ENCODE measurements at places on chromosomes 2 and 18. TPM values are rescaled to one million over a fixed set of nuclear protein-coding genes. Genes with fewer than 3 reads are reported as not detected.

- no peak for DNase-seq
Measured at GRCh38 chr2:114160263-114160981, 270.5 kb downstream of the ACTR3 start.

DNA sequence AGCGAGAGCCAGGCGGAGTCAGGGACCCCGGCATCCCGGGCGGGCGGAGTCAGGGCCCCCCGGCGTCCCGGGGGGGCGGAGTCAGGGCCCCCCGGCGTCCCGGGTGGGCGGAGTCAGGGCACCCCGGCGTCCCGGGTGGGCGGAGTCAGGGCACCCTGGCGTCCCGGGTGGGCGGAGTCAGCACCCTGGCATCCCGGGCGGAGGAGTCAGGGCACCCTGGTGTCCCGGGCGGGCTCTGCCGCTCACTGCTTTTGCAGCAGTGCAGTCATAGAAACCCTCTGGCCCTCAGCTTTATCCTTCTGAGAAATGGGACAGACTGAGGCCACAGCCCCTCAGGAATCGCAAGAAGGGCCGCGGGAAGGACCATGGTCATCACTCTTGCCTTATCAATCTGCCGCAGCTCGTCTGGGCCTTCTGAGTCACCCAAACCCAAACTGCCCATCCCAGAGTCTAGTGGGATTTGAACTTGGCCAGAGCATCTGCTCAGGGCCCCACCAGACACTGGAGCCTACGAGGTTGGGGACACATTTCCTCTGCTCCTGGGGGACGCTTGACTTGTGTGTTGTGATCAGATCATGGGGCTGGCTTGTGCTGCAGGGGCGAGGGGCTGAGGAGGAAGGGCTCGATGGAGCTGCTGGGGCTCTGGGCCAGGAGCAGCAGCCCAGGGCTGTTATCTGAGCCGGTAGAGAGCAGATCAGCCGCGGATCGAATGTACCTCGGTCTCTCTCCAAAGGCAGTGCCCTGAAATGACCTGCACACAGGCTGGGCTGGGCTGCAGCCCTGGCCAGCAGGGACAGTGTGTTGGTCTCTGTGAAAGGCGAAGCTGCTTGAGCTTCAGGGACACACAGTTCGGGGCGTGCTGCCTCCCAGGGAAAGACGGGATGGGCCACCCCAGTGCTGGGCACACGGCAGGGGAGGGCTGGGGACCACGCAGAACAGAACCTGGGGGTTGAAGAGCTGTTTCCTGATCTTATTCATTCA, 290.1 kb upstream of the HDAC4 start:
- no peak for DNase-seq

GRCh38 chr2:58633613-58634365, 392.7 kb upstream of the FANCL start:
- peak; percentile 84 for DNase-seq

DNA sequence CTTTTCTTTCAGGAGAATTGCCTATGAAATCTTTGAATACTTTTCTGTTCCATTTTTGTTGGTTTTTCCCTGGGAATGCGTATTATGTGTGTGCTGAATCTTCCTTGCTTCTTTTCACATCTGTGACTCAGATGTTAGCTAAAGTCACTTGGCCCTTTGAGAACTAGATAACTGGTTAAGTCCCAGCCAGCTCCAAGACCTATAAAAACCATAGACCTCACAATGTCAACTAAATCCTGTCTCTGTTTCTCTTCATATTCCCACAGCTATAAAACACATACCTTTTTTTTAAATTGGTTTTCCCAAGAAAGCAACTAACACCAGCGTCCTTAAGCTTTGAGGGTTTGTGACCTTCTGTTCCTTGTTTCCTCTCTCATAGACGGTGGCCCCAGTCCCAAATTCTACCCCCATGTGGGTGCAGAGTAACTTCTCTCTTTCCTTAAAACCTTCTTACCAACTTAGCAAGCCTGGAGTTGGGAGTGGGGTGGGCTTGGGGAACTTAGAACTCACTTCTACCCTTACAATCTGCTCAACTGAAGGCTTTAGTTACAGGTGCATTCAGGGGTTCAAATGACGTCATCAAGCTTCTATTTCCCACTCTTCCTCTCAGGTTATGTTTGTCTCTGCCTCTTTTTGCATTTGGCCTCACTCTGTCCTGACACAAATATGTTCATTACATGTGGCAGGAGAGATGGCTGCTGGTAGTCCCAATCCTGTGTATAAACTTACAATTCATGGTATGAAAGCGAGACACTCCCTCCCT, 58.1 kb upstream of the TGIF1 start:
- no peak for DNase-seq

GRCh38 chr18:5527603-5528002, 16.2 kb downstream of the EPB41L3 start:
- DNase-seq = peak; percentile 38

DNA sequence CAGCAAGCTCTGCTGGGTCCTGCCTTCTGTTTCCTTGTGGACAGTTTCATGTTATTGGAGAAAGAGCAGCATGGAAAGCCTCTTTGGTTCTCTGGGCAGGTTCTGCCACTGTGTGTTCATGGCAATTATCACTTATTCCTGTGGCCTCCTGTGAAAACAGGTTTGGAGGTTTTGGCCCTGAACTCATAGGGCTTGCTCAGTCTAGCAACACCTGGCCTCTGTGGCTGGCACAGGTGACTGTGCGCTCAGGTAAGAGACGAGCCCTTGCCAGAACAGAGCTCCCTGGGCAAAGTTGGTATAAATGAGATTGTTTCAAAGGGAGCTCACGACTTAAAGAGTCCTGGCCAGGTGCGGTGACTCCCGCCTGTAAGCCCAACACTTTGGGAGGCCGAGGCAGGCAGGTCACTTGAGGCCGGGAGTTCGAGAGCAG, 5.7 kb downstream of the CEP68 start:
- no peak for DNase-seq

Gene BMP10
- total RNA-seq = not detected
